Tibial nerve (tissue), 4 donors: ENCODE measurements at places on chromosomes 12 and 14.

GRCh38 chr12:52606581-52607218 is 5.4 kb upstream of the KRT72 start:
- DNase-seq: no peak

- DNase-seq: no peak
These were observed 97.3 kb upstream of the ALX1 start for GRCh38 chr12:85182699-85183098.

GRCh38 chr14:100827101-100828021 is 1.4 kb downstream of the MEG3 start:
- DNase-seq: no peak

DNA sequence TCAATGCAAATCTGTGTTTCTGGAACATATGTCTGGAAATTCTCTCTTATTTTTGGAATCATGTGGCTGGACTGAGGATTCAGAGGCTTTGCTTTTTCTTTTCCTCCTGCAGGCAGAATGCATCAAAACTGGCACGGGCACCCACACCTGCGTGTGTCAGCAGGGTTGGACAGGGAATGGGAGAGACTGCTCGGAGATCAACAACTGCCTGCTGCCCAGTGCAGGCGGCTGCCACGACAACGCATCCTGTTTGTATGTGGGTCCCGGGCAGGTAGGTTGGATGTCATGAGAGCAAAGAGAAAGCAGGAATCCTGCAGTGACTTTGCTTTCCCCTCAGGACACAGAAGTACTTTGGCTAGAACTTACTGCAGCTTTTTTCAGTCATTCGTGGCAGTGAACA is 90.3 kb downstream of the STAB2 start:
- no peak for DNase-seq
